ENCODE measurements at places on chromosomes 16 and 17.

DNA sequence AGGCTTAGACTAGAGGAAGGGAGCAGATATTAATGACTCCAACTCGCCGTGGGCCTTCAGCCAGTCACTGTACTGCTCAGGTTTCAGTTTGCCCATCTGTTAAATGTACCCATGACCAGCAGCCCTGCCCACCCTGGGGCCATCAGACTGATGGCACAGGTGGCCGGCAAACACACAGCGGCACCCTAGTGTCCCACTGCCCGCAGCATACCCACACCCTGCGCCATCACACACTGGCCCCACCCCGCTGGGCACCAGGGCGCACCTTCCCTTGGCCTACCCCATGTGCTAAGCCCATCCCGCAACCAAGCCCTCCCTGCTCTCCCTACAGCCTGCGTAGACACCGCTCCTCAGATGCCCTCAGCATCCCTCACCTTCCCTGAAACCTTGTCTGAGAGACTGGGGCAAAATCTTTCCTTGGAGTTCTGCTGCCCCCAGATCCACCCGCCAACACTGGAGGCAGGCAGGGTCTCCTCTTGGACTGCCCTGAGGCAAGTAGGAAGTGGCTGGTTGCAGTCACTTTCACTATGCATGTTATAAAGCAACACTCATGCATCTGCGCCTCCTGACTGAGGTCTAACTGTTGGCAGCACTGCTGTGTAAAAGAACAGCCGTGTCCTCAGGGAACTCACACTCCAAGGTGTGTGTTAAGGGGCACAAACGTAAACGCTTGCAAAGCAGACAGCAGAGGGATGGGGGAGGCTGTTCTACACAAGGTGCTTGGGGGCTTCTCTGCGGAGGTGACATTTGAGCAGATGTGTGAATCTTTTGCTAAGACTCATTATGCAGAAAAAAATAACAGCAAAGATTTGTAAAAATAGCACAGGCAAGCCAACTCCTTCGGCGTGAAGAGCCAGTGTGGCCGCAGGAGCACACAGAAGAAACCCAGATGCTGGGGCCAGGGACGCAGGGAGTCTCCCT, 6.7 kb upstream of the BCAR1 start:
- no peak for DNase-seq

DNA sequence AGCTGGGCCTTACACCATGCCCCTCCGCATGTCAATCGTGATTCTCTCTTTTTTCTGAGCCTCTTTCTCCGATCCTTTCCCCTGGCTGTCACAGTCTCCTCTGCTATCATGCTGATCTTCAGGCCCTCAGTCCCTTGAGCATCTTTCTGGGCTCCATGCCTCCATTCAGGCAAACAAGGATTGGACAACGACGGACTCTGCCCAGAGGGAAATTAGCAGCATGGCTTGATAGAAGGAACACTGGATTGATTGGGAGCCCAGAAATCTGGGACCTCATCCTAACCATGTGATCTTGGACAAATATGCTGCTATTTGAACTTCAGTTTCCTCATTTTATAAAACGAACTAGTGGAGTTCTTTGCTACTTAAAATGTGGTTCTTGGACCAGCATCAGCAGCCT, 19.6 kb upstream of the PHF12 start:
- no peak for DNase-seq

DNA sequence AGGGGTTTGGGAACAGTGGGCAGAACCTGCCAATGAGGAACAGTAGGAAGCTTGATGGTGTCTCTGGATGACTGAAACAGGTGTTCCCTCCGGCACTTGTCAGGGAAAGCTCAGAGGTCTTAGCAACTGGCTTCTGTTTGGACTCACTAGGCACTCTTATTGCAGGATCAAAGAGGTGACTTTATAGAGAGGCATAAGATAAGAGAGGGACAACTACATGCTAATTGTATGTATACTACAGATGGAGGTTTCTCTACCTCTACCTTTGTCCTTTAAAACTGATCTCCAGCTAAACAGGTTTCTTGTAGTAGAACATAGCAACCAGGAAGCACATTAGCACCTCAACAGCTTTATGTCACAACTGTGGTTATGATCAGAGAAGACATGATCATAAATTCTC, 7.6 kb downstream of the CNTD1 start:
- DNase-seq: no peak

- no peak for DNase-seq
Measured at GRCh38 chr16:83138976-83139690, 512.4 kb downstream of the CDH13 start.

GRCh38 chr17:38745545-38745944, 2.6 kb downstream of the PCGF2 start:
- no peak for DNase-seq

- no peak for DNase-seq
Measured at GRCh38 chr17:82527898-82528297, 8.4 kb downstream of the FOXK2 start.

DNA sequence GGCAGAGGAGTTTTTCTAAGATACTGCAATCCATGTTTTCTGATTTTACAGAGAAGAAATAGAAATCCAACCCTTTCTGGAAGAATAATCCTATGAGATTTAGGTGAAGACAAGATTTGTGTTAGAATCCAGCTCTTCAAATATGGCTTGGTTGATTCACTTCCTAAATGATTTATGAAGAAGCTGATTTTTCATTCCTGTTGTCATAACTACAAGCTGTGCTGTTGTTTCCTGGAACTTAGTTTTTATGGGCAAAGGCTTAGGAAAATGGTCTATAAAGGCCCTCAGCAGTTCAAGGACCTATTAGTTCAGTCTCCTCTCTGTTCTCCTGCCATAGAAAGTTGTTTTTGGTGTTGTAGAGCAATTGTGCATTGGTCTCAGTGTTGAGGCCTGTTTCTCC, 174.2 kb upstream of the FAM20A start:
- DNase-seq: no peak

- no peak for DNase-seq
Measured at GRCh38 chr16:89017543-89018281, 40.7 kb upstream of the CBFA2T3 start.

- DNase-seq: peak; percentile 100
Measured at GRCh38 chr16:30922420-30922959, 882 bp upstream of the FBXL19 start.

- peak; percentile 94 for DNase-seq
Measured at GRCh38 chr16:5033256-5034166, at the start of gene NAGPA. TSS of gene NAGPA (minus strand) at chr16:5033935. CDS start at chr16:5033914, 21 bp downstream.

GRCh38 chr16:75219838-75220237, 1.1 kb downstream of the CTRB1 start:
- DNase-seq: no peak

- DNase-seq: no peak
Measured at GRCh38 chr16:72857834-72858664, 189.9 kb downstream of the ZFHX3 start.

DNA sequence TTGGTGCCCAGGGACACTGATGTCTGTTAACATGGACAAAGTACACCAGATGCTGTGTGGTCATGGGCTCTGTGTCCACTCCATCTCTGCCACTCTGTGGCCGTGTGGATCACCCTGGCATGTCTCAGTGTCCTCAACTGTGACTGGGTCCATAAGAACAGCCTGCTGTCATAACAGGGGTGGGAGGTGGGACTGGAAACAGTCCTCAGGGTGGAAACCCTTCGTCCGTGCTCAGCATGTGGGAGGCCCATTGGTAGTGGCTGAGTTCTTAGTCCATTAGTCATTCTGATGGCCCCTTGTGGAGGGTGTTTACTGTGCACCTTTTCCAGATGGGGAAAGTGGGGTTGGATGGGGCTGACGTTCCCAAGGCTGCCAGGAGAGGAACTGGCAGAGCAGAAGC, 12.8 kb downstream of the FLYWCH2 start:
- no peak for DNase-seq

DNA sequence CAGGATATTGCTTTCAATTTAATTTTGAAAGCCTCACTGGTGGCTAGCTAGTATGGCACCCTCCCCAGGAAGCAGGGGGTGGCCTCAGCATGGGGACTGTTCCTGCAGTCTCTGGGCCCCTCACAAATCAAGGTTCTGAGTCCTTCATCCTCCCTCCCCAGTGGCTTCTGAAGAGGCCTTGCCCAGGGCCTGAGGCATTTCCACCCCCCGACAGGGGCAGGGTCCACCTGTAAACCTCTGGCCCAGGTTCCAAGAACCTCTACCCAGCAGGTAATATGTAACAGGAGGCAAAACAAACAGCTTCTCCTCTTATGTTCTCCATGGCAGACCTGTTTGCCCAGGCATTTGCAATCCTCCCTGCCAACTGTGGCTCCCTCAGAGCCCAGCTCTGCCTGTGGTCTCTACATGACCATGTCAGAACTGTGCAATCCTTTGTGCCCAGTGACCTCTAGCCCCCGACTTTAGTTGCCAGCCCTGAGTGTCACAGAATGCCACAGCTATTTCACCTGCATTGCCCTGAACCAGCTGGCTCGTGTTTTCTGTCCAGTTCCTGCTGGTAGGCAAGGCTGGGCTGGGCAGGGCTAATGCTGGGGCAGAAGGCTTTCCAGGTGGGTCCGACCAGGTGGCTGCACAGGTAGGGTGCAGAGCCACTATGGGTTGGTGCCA, 14.3 kb downstream of the ACSF2 start:
- peak; percentile 73 for DNase-seq

DNA sequence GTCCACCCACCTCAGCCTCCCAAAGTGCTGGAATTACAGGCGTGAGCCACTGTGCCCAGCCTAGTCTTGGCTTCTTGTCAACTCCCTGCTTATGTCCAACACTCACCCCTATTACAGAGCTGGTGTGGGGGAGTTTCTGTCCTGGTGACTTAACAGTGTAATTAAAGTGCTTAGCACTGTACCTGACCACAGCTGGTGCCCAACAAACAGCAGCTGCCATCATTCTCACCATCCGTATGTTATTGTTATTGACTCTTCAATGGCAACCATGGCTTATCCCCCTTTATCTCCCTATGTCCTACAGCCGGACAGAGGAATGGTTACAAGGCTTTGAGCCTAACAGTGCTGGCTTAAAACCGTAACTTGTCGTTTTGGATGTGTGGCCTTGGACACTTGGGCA, 17.0 kb upstream of the BRCA1 start:
- DNase-seq: no peak

DNA sequence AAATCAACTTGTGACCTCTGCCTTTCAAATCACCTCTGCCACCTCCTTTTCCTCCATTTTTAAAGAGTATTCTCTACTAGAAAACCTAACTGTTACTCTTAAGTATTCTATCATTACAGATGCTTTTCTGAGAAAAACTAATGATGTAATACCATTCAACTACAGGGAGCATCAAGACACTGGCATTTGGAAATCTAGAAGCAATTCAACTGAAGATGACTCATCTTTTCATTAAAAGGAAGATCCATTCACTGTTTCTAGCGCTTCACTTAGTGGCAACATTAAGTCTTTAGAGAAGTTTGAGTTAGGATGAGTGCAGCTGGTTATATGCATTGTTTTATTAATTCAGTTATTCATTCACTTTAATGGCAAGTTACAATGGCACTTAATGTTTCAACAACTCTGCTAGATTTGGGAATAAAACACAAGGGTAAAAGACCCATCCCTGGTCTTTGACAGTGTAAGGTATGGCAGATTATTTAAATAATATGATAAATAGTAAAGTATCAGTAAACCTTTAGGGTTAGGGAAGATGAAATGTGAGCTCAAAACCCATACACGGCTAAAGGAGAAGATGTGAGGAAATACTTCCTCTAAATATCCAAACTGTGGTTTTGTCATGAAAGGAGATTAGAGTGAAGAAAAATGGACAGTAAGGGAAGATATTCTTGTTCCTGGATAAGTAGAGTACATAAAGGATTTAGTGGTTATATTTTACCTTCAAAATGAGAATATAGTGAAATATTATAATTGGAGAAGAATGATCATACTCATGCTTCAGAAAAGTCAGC, 61.7 kb downstream of the KCNJ2 start:
- no peak for DNase-seq

GRCh38 chr17:37211136-37211535, 164.6 kb upstream of the C17orf78 start:
- no peak for DNase-seq

- DNase-seq: no peak
Measured at GRCh38 chr17:58412961-58413586, 4.3 kb downstream of the RNF43 start.

DNA sequence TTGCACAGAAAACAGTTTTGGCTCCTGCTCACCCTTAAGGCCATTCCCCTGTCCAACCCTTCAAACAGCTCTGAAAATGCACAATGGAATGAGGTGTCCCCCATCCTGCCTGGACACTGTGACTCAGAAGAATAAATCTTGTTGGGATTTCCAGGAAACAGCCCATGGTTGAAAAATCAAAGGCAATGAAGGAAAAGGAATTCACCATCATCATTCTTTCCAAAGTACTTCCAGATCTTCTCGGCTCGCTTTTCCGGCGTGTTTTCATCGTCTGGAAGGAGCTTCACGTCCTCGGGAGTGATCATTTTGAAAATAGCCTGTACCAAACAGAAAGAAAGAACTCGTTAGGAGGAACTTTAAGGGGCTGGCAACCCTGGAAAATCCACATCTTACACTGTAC, 4.3 kb downstream of the RCVRN start:
- DNase-seq: no peak

DNA sequence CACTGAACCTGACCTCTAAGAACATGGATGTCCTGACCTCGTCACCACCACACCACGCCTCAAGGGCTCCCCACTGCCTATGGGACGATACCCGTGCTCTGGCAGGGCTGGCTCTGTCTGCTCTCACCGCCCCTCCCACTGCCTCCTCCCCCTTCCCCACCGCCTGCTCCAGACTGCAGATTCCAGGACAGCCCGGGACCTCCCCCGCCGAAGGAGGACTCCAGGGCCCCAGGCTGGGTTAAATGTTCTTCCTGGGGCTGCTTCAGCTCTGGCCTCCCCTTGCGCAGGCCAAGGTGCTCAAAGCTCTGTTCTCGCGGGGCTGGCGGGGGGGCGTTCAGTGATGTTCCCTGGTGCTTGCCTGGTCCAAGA, 3.1 kb downstream of the NPW start:
- DNase-seq: no peak

DNA sequence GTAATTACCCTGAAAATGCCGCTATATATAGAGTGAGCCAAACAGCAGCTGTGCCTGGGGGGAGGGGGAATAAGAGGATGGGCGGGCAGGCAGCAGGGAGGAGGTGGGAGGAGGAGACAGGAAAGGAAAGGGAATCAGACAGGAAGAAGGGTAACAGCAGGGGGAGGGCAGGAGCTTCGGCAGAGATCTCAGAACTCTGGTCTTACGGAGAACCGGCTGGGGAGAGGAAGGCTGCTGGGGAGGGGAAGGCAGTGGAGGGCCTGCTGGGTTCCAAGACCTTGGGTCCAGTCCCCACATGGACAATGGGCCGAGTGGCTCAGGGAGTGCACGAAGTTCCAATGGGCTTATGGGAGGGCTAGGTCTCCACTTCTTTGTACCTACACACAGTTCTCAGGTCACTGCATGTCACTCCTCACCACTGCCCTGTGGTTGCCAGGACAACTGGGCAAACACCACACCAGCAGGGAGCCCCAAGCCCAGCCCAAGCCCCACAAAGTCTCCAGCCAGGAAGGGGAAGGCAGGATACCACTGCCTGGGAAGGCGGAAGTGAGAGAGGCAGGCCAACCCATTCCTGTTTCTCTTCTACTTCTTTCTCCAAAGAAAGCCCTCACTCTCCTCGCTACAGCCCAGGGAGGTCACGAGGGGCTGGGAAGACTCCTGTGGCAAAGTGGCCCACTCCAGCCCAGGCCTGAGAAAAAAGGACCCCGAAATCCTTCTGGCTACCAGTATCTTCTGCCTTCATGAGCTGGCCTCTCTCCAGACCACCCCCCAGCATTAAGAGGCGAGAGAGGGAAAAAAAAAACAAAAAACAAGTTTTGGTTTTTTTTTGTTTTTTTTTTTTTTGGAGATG, 25.3 kb downstream of the G6PC3 start:
- DNase-seq: no peak

Data from breast epithelium (tissue), 4 donors.